COR-L47 (cell line): ENCODE measurements at places on chromosomes 13 and 19.

- DNase-seq: no peak
Measured at GRCh38 chr19:35642312-35642711, 767 bp downstream of the ETV2 start.

DNA sequence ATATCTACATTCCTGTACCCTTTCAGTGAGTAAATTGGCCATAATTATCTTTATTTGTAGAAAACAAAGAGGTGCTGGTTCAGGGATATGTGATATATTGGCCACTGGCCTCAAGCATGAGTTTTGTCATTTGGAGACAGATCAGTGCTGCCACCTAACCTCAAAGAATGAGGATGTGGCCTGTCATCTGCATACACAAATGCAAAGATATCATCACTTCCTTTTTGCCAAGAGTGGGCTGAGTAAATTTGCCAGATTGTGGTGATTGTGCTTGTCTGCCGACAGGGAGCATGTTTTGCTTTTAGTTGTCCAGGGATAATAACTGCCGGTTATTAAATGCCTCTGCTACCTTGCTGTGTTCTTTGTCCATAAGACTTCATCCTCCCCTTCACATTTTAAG lies 44.2 kb downstream of the WASF3 start:
- DNase-seq: peak; percentile 45

DNA sequence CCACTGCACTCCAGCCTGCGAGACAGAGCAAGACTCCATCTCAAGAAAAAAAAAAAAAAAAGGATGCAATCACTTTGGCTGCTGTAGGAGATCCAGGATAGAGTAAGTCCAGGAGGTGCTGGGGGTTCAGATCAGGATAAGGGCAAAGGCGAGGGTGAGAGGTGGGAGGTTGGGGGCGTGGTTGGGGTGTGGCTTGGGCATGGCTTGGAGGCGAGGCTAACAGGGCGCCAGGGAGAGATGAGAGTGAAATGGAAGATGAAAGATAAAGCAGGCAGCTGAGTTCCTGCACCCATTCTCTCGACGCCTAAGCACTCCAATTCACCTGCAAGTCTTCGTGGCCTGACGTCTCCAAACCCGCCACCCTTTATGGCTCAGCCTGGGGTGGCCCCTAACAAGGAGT lies 25.0 kb upstream of the ZNRF4 start:
- no peak for DNase-seq

DNA sequence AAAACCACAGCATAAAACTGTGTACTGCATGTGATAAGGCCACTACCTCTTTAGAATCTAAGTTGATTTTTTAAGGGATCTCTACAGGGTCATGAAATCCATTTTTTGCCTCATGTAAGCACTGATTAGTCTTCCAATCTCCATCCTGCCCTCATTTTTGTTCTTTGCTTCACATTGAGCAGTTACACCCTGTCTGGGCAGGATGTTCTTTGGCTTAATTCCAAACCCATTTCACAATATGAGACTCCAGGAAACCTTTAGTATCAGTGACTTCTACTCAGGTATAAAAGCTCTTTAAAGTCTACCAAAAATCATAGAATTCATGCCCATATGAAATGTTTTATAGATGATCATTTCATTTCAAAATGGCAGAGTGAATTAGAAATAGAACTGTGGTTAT lies 592.6 kb downstream of the TBC1D4 start:
- DNase-seq: peak; percentile 8

DNA sequence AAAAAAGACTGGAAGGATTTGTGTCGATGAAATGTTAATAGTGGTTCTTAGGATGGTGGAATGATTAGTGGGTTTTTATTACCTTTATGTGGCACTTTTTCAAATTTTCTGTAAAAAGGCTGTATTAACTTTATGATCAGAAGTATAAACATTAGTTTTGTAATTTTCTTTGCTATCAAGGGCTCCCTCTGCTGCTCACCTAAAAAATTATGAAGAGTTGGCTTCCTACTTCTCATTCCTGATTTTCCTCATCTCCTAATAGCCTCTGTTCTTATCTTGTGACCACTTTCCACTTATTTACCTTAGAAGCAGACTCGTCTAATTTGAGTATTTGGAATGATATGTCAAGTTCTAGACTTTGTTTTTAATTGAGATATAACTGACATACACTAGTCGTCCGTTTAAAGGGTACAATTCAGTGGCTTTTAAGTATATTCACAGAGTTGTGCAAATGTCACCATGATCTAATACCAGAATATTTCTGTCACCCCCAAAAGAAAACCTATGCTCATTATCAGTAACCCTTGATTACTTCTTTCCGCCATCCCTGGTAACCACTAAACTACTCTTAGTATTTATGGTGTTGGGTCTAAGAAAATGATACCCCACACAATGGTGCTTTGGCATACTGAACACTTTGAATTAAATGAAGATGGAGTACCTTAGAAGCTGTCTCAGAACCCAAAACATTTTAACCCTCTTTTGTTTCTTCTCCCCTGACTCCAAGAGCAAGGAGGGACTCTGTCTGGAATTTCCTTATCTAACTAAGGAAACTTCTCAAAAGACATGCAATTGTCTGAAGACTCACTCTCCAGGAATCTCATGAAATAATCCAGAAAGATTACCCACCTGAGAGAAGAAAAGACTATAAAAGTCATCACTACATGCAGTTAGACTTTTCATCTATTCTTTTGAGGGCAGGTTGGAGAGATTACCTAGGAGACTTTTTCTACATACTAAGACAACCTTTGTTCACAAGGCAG lies 311.3 kb downstream of the DLEU7 start:
- DNase-seq: no peak

DNA sequence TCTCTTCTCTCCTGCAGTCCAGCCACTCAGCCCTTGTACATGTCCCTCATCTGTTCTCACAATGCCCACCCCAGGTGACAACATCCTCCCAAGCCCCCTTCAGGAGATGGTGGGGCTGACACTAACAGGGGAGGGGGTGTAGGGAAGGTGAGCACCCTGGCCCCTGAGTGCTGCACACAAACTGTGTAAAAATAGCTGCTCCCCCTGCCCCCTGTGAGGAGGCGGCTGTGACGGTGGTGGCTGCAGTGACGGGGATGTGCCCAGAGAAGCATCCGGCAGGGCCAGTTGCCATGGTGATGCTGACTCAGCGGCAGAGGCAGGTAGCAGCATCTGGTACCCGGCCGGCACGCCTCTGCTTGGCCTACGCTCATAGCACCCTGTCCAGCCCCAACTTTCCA lies 13.0 kb upstream of the JUND start:
- peak; percentile 72 for DNase-seq

- DNase-seq: no peak
Measured at GRCh38 chr19:8257052-8257443, 47.9 kb downstream of the CERS4 start.

GRCh38 chr13:81929988-81930387 lies 1589.1 kb upstream of the SPRY2 start:
- peak; percentile 53 for DNase-seq

DNA sequence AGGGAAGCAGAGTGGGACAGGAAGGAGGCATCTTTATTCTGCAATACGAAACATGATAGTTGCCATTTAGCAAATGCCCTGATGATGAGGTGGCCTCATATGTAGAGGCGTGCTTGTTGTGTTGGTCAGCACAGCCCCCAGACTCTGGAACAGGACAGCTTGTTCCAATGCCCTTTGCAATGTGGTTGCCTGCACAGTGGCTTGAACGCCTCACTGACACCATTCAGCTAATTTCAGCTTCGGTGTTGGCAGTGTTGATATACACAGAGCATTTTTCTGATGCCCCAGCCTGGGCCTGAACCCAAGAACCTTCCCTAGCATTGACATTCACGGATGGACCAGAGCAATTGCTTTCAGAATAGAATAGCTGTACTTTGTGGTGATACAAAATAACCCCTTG lies 133.3 kb downstream of the HS6ST3 start:
- DNase-seq: no peak

- DNase-seq: peak; percentile 93
Measured at GRCh38 chr19:11530432-11530831, 1.5 kb upstream of the ECSIT start.

DNA sequence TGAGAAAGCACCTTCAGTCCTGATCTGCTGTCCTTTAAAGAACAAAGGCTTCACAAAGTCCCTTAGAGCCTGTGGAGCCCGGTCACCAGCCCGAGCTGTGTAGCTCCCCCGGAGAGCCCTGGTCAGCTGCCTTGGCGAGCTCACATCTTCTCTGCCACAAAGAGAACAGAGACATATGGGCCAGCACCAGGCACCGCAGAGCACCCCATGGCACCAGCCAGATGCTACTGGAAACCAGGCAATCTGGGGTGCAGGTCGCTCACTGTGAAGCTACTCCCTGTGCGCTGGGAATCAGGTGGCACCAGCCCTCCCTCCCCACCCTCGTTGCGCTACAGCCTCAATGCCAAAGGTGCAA lies 44.3 kb upstream of the F7 start:
- no peak for DNase-seq

- peak; percentile 17 for DNase-seq
Measured at GRCh38 chr13:96052656-96053002, 572 bp downstream of the UGGT2 start.
